ENCODE measurements at places on chromosomes 5 and 9. TPM values are rescaled to one million over a fixed set of nuclear protein-coding genes. Genes with fewer than 3 reads are reported as not detected.

LHX6 gene
- 0.66 TPM for total RNA-seq

ENG gene
- 0.53 TPM for total RNA-seq

FAM169A gene
- 1.9 TPM for total RNA-seq

NEUROG1 gene
- total RNA-seq = not detected

BTNL3 gene
- 0.15 TPM for total RNA-seq

RANBP3L gene
- 3.2 TPM for total RNA-seq

DNA sequence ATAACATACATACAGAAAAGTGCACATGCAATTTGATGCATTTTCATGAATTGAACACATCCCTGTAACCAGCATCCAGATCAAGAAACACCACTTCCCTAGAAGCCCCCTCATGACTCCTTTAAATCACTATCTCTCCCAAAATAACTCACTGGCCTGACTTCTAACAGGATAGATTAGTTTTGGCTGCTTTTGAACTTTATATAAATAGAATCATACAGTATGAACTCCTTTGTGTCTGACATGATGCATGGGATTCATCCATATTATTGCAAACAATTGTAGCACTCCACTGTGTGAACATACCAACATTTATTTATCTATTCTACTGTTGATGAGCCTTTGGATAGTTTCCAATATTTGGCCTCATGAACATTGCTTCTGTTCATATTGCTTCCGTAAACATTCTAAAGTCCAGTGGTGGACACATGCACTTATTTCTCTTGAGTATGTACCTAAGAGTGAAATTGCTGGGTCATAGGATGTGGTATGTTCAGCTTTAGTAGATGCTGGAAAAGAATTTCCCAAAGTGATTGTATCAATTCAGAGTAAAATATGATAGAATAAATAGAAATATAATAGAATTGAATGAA, 148.7 kb upstream of the GDNF start:
- no peak for ATAC-seq

DNA sequence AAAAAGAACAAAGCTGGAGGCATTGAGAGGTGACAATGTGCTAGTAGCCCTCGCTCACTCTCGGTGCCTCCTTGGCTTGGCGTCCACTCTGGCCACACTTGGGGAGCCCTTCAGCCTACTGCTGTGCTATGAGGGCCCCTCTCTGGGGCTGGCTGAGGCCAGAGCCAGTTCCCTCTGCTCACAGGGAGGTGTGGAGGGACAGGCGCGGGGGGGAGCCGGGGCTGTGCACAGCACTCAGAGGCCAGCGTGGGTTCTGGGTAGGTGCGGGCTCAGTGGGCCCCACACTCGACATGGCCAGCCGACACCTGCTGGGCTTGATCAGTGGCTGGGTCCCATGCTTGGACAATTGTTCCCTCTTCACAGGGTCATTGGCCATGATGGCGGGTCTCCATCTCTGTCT, 202.5 kb upstream of the GRAMD2B start:
- ATAC-seq = no peak

GRCh38 chr5:58231041-58231440, 228.8 kb downstream of the PLK2 start:
- no peak for ATAC-seq

DNA sequence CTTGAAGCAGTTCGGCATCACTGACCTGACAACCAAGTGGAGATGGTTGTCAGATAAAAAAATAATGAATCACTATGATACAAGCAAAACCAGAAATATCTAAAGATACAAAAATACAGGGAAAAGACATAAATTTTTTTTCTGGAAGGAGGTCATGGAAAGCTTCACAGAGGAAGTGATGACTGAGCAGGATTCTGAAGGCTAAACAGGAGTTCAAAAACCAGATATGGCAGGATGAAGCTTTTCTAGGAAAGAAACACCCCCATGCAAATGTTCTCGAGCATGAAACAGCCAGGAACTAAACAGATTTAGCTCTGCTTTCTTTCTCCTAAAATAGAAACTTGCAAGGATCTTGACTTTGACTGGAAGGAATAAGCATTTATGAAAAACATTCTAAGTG, 60.7 kb upstream of the IFNE start:
- ATAC-seq = no peak

DNA sequence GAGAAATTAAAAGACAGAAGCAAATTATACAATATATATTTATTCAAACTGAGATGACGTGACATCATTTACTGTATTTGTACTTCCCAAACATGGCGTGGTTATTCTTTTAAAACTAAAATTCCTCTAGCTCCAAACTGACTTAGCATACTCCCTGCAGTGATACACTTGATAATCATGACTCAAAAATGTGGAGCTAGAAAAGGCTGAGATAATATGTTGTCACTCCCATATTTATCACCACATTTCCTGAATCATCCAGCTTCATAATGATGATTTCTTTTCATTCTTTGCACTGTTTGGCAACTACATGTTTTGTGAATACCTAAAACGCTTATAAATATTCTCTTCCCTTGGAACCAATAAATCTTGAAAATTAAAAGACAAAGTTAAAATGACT, 341.0 kb downstream of the EBF1 start:
- ATAC-seq = peak; percentile 68

GRCh38 chr9:127537014-127537413, 75.1 kb upstream of the STXBP1 start:
- peak; percentile 59 for ATAC-seq

GRCh38 chr5:4571248-4571948, 568.7 kb upstream of the ADAMTS16 start:
- ATAC-seq = peak; percentile 13

DNA sequence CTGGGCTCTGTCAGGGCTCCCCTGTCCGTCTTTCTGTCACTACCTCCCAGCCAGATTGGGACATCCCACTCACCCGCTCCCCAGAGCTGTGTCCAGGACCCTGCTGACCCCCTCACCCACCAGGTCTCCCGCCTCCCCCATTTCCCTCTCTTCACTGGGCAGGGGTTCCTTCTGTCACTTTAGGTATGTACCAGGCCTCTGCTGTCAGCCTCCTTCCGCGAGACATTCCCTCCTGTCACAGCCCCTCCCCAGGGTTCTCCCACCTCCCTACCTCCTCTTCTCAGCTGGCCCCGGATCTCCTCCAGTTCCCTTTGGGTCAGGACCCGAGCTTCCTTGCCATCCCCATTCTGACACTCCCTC, 488 bp downstream of the POLR1E start:
- peak; percentile 3 for ATAC-seq

GRCh38 chr9:121690316-121690715, 38.9 kb downstream of the DAB2IP start:
- ATAC-seq = peak; percentile 95

- no peak for ATAC-seq
These were observed 518 bp upstream of the ZNF300 start for GRCh38 chr5:150905312-150905683.

GRCh38 chr9:131387394-131387793, 6.5 kb upstream of the PRRC2B start:
- no peak for ATAC-seq

DNA sequence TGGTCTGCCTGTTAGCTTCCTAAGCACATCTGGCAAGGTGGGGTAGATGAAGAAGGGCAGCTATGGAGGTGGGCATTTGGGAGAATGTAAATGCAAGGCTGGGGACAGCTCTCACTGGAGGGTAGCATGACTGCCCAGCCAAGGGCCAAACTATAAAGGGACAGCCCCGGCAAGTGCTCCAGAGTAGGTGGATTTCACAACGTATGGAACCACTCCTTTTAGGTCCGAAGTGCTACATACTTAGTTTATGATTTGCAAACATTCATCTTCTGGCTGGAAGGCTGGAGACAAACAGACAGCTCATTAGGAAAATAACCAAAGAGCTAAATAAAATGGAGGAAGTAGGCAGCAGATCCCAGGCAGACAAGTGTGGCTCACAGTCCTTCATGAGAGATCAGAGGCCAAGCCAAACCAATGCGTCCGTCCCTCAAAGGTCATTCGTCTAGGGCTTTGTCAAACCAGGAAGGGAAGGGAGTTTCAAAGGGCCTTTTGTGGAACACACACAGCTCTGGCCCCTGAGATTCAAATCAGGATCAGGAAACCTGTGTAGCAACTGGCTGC, 42.5 kb upstream of the GLRX start:
- ATAC-seq = no peak

GRCh38 chr5:131794586-131794985, 2.2 kb downstream of the FNIP1 start:
- ATAC-seq = no peak

- no peak for ATAC-seq
These were observed 2.6 kb upstream of the GABRB2 start for GRCh38 chr5:161549106-161549505.
